ENCODE measurements at places on chromosomes 11 and 22.

DNA sequence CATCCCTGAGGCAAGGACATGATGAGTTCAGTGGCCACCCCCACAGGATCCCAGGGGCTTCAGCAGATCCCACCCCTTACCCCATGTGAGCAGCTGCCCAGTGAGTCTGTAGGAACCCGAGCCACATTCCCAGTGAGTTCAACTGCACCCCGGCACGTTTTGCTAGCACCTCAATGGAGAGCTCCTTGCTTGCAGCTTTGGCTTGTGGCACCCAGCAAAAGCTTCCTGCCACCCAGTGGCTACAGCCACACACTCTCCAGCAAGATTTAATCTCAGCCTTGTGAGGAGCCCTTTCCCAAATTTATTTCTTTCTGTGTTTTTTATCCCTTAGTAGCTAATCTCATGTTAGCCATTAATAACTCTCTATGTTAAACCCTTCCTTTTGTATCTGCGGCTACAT lies 4.0 kb downstream of the SAA1 start:
- no peak for DNase-seq

- DNase-seq = no peak
Observed at GRCh38 chr11:62671236-62671607, 251 bp upstream of the UQCC3 start.

DNA sequence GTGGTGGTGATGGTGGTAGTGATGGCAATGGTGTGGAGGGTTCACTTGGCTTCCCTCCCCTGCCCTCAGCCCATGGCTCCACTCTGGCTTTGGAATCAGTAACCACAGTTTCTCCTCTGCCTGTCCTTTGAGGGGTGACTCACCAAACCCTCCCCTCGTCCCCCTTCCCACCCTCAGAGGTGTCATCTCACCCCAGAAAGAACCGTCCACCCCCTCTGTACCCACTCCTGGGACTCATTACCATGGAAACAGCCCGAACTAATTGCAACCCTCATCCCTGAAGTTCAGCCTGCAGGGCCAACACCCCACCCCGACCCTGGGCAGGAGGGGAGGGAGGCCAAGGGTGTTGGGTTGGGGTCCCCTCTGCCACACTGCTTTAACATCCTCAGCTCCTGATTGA lies 26.6 kb downstream of the PHLDB1 start:
- DNase-seq = no peak

- DNase-seq = peak; percentile 98
Observed at GRCh38 chr22:42079319-42080251, at the start of gene SMDT1. SMDT1 (plus strand) TSS chr22:42079700; CDS start chr22:42079769, 69 bp downstream.
